ENCODE measurements at places on chromosomes 7 and 10.

DNA sequence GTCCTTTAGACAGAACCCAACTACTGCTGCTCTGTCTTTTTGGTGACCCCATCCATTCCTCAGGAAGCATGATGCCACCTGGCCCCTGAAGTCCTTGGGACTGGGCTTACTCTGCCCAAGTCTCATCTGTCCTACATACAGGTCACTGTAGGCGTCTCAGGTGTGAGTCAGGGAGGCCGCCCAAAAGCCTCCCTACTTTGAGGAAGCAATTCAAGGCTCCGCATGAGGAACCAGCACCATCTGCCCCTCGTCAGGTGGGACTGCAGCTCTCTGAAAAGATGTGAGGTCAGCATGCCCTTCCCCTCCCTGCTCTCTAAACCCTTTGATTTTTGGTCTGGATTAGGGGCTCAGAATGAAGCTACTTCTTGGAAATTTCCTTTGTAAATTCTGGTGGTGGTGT is 354.8 kb downstream of the CXCL12 start:
- H3K4me1 ChIP-seq, result no peaks in the 10 kb centered on the region
- no peak overlapping the region for H3K4me3 ChIP-seq

- no peak for DNase-seq
- H3K36me3 ChIP-seq, result peaks cover 43% of the 10 kb centered on the region
- no peaks in the 10 kb centered on the region for H3K4me1 ChIP-seq
- no peaks in the 10 kb centered on the region for H3K27me3 ChIP-seq
- H3K4me3 ChIP-seq, result no peak overlapping the region
Observed at GRCh38 chr10:119670717-119671116, 19.5 kb downstream of the BAG3 start.

- no peak overlapping the region for H3K4me3 ChIP-seq
- no peaks in the 10 kb centered on the region for H3K27me3 ChIP-seq
- H3K36me3 ChIP-seq, result no peaks in the 10 kb centered on the region
- no peaks in the 10 kb centered on the region for H3K4me1 ChIP-seq
- DNase-seq, result no peak
Observed at GRCh38 chr7:90951986-90952954, 312.0 kb upstream of the FZD1 start.

DNA sequence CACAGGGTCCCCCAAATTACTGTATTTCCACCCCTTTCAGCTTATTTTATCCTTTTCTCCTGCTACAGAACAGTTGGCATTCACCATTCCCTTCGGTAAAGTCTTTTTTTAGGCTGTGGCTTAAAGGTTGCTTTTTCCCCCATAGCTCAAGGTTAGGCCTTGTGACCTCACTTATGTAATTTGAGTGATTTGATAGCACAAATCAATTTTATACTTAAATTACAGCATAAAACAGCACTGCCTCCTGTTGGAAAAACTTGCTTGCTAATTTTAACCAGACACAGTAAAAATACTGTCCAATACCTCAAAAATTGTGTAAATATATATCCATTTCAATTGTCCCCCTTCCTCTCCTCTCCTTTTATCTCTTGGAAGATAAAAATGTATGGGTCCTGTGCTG is 7.1 kb downstream of the GIMAP1 start:
- H3K4me3 ChIP-seq, result no peak overlapping the region
- DNase-seq, result no peak
- H3K27ac ChIP-seq, result no peak overlapping the region
- no peaks in the 10 kb centered on the region for H3K27me3 ChIP-seq

DNA sequence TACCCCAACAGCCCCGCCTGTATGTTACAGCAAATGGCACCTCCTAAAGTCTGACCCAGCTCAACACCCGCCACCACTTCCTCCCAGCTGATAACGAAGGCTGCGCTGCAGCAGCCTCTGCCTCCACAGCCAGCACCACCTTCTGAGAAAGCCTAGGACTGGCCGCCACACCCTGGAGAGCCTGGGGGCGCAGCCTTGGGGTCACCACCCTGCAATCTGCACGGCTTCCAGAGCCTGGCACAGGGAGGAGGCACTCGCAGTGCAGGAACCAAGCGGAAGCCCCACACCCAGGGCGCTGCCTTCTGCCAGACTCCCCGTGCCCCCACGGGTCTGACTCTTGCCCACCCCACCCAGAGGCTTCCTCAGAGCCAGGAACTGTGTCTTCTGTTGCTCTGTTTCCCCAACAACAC is 112.5 kb downstream of the MAD1L1 start:
- H3K4me3 ChIP-seq, result no peak overlapping the region
- no peak for DNase-seq
- H3K36me3 ChIP-seq, result peaks cover 3% of the 10 kb centered on the region
- no peak overlapping the region for H3K27ac ChIP-seq

DNA sequence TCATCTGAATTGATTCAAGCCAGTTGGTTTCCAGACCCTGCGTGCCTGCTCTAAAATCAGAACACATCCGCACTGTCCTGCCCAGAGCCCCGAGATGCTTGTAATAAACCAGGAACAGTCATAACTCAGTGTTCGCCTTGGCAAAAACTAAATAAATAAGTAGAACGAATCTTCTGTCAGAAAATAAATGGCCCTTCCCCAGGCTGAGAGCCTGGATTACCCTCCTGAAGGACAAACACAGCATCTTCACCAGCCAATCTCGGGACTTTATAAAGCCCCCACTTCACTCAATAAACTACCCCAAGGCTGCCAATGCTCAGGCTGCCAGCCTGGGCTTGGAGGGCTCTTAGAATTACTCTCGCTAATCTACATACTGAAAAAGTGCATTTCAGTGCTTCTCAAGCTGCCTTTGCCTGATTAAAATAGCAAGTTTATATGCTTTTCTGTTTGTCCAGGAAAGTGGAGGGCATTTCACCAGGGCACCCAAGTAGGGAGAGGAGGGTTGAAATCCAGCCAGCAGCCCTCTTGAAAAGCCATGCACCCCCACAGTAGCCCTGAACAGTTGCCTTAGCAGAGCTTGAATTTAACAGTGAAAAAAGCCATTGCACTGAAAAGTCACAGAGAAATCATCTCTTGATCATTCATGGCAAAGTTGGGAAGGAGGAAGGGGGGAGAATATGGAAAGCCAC is 136.6 kb downstream of the CALN1 start:
- H3K27me3 ChIP-seq, result no peaks in the 10 kb centered on the region
- H3K4me3 ChIP-seq, result no peak overlapping the region
- no peak for DNase-seq
- no peaks in the 10 kb centered on the region for H3K36me3 ChIP-seq
